Head of caudate nucleus (tissue), 42 donors: ENCODE measurements at places on chromosomes 4 and X.

DNA sequence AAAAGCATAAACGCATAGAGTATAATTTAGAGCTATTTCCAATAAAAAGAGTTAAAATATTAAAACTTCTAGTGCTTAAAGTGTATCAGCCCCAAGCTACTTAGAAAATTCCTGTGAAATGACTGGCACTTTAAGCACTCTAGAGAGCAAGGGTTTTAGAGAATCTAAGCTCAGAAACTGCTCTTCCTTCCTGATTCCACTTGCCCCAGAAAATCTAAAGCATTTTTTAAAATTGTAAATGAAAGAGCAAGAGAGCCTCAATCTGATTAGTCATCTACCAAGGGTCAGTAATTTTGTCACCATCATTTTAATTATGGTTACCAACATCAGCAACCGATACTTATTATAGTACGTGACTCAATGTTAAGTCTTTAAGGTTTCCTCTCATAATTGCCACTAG, 25.0 kb downstream of the CTPS2 start:
- no peak for DNase-seq

DNA sequence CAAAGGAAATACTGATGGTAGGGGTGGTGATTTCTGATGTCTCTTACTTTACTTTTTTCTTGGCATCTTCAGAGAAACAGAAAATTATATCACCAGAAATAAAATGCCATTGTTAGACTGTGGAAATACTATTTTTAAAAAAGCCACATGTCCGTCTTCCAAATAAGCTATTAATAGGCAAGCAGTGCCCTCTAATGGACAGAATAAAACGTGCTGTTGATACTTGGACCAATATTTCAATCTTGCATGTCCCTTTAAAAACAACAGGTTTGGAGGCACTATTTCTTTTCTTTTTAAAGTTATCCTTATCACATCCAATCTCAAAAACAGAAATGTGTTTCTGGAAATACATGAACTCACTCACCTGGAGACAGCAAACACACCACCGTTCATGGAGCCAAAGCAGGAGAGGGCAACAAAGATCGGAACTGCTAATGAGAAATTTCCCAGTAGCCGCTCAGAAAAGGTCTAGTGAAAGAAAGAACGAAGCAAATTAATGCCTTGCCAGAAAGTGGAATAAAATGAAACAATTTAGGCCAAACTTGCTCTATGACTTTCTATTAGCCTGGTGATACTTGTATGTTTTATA, 59.2 kb downstream of the SLC7A11 start:
- no peak for DNase-seq

DNA sequence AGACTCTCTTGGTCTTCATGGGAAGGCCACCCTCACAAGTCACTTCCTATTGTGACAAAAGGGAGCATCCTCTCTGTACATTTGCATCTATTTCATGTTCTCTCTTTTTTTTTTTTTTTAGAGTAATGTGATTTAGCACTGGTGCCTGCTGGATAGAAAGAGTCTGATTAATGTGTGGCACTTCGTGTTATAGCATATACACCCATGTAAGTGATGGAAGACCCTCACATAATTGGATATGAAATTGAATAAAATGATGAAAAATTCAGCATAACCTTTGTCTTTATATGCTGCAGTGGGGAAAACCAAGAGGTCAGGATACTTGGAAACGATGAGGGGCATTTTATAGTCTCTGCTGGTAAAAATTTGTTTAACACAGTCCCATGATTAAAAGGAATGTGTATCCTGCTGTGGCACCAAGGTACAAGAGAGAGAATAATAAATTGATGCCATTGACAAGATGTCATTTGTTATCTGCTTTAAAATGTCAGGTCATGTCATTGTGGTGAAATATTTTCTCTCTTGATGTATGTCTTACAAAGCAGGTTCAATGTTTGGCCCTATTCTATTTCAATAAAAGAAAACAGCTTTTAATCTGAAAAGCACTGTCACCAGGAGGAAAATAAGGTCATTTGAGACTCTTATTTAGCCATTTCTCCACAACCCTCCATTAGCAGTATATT, 1115.4 kb downstream of the STPG2 start:
- DNase-seq, result no peak

DNA sequence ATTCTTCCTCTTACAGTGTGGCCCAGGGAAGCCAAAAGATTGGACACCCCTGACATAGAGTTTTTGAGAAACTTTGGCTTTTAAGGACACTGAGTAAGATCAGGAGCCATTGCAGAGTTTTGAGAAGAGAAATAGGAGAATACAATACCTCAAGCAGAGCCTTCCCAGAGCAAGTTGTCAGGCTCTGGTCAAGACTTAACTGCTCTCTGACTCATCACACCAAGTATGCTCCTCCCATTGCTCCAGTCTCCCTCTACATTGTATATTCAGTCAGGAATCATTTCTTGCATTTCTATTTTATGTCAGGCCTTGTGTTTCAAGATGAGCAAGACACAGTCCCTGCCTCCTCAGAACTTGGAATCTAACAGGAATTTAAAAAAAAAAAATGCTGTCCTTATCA, 176.4 kb upstream of the FMR1 start:
- DNase-seq, result no peak

DNA sequence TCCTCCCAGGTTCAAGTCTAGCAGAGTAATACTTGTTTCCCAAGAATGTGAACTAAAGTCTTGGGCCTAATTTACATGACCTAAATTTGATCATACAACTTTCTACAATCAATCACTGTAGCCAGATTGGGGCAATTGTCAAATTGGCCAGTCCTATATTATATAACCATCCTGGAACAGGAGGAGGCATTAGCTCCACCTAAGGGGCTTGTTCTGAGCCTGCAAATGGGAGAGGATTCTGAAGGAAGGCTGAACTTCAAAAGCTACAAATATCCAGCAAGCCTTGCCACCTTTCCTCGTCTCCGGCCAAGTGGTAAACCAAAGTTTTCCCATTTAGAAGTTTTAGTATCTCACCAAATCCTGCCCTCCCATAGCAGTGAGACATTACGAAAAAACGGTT, 1289.6 kb upstream of the TENM3 start:
- DNase-seq, result no peak

DNA sequence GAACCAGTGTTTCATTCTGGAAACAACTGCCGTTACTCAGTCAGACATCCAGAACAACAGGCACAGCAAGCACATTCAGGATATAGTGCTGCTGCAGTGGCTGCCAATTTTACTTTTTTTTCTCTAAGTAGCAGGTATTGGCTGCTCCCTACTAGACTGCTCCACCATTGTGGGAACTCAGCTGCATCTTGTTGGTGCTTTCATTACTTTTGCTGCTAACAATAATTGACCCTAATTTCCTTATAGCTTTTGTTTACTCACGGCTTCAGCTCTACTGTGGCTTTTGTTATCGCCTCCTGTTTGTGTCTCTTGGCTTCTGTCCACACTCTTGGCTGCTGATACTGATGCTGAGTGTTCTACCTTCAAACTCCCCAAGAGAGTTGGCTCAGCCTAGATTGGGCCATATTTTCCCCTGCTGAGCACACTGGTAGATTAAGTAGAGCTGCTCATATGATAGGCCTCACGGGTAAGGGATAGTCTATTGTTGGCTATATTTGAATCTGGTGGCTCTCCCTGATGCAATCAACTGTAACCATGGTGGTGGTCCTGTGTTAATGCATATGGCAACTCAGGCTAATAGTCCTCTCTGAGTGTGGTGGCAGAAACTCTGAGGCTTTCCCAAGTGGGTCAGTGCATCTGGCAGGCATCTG, 44.5 kb upstream of the IL2 start:
- DNase-seq, result no peak

DNA sequence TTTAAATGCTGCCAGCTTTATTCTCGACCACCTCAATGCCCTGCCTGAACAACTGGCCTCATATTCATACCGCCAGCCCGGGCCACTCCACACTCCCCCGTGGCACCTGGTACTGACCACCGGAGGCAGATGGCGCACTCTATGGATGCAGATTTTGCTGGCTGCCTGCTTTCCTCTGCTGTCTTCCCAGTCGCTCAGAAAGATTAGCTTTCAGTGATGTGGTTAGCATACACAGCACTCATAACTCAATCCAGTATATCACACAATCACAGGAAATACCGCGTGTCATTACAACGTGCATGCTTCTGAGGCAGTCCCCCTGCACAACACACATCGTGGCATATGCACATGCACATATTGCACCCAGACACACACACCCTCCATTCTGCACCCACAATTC, 147.2 kb upstream of the BCOR start:
- no peak for DNase-seq

- DNase-seq, result no peak
Measured at GRCh38 chr4:42609051-42609450, 47.9 kb downstream of the ATP8A1 start.

DNA sequence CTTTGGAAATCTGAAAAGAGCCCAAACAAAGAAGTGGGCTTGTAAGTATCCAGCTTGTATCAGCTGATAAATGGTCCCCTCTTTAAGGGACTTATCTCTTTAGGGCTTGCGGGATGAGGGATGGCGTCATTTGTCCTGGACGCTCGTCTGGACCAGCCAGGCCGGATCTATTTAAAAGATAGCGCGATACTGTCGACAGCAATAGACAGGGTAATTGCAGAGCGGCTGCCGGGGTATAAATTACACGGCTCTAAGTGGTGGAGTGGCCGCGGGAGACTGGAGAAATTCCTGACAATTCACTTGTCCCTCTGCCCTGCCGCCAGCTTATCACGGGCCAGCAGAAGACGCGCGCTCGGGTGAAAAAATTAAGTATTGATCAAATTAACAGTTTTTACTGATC, 90.7 kb downstream of the FAM53A start:
- DNase-seq, result no peak

DNA sequence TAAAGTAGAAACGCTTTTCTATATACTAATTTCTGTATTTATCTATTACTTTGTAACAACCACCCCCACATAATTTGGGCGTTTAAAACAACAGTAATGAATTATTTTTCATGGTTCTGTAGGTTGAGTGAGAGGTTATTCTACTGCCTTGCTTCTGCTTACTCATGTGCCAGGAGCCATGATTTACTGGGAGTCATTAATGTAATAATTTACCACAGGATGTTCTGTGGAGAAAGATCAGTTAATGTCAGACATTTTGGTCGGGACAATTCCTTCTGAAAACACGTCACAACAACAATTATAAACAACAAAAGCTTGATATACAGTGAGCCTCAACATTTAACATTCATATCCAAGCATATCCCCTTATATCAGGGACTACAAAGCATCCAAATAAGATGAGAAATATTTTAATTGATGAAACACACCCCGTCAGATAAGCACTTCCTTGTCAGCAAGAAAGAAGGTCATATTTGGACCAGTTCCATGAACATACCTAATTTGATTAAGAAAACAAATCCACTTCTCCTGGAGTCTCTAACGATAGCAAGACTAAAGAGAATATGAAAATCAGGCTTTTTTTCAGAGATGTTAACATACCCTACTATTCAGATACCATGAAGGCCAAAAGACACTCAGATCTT, 238.5 kb downstream of the PRDM5 start:
- no peak for DNase-seq

- DNase-seq, result no peak
Measured at GRCh38 chr4:144968606-144969005, 129.4 kb downstream of the ANAPC10 start.

- DNase-seq, result no peak
Measured at GRCh38 chr4:22003878-22004277, 55.3 kb upstream of the KCNIP4 start.

DNA sequence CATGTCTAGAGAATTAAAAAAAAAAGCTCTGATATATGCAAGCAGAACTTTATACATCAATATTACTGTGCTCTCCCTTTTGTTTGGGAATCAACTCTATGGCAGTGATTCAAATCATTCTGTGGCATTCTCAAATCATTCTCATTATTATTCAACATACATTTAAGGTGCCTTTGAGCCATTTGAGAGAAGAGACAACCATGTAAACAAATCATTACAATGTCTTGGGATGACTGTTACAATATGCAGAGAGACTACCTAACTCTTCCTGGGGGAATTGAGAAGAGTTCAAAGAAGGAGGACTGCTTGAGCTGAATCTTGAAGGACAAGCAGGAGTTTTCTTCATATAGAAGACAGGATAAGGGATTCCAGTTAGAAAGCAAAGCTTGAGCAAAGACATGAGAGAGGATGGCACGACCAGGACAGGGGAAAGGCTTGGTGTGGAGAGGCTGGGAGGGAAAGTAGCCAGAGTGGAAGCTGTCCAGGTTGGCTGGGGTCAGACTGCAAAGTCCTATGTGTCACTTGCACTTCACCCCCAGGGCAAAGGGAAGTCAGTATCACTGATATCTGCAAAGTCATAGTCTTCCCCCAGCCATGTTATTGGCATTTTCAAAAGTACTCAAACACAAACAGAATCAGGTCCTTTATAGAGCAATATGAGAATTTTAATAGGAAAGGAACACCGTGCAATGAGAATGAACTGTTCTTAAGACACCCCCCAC, 9.0 kb downstream of the SEC24D start:
- no peak for DNase-seq

DNA sequence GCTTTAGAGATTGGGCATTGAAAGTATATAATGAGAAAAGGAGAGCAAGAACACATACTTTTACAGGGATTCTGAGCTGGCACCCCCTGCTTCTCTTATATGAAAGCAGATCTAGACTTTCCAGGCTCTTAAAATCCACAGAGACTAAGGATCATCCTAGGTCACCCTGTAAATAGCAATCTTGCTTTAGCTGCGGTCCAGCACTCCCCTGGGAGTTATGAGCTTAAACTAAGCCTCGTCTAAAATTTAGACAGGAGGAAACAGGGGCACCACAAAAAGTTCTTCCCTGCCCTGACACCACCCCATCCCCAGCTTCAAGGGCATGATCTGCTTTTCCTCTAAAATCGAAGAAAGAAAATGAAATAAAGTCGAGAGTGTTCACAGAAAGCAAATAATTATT, 143.3 kb upstream of the KCNIP4 start:
- no peak for DNase-seq

- no peak for DNase-seq
Measured at GRCh38 chr4:74189331-74190043, 31.6 kb downstream of the MTHFD2L start.

GRCh38 chrX:63394872-63395271, 43.7 kb upstream of the SPIN4 start:
- no peak for DNase-seq

- DNase-seq, result no peak
Measured at GRCh38 chr4:186778134-186778533, 54.5 kb upstream of the FAT1 start.

DNA sequence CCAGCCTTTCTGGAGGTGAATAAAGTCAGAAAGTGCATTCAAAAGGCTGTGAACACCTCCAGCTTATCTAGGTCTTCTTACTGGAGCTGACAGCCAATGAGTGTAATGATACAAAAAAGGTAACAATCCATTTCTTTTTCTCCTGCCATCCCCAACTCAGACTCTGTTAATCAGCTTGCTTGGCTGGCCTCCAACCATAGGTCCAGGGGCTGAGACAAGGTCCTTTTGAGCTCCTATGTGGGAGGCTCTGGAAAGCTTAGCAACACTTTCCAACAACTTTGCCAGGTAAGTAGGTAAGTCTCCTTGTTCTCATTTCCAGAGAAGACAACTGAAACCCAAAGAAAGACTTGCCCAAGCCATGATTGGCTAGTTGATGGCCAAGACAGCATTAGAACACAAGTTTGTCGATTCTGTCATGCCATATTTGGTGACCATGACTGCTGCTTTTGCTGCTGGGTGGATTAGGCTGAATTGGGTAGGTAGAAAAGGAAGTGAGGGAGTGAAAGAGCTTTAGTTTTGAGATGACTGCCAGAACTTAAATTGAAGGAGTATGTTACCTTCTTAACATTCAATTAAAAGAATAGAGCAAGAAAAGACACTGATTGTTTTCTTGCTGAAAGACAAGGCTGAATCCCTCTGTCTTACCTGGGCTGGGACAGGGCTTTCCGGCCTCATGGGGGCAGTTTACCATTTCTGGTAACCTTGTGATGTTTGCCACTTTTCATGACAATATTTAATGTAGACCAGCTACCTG, 22.8 kb downstream of the VSIG4 start:
- DNase-seq, result no peak

GRCh38 chr4:146742416-146742815, 103.7 kb downstream of the POU4F2 start:
- DNase-seq, result no peak
